ENCODE measurements at places on chromosomes 7 and 10.

DNA sequence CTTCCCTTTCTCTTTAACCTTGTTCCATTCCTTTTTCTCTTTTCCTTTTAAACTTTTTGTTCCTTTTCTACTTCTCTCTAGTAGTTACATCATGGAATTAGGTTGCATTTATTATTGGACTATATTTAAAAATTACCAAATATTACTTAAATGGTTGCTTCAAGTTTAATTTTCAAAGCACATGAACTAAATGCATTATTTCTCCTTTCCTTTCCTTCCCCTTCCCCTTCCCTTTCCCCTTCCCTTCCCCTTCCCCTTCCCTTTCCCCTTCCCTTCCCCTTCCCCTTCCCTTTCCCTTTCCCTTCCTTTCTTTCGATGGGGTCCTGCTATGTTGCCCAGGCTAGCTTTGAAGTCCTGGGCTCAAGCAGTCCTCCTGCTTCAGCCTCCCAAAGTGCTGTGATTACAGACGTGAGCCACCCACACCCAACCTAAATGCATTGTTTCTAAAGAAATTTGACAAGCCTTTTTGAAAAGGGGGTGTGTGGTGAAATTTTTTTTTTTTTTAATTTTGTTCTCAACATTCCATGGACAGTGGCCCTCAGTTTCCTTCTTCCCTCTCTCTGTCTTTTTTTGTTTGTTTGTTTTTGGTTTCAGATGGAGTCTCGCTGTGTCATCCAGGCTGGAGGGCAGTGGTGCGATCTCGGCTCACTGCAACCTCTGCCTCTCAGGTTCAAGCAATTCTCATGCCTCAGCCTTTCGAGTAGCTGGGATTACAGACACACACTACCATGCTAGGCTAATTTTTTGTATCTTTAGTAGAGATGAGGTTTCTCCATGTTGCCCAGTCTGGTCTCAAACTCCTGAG lies 31.2 kb downstream of the TMEM60 start:
- H3K4me1 ChIP-seq: no peaks in the 10 kb centered on the region
- peaks cover 39% of the 10 kb centered on the region for H3K36me3 ChIP-seq
- no peak for DNase-seq
- no peaks in the 10 kb centered on the region for H3K27me3 ChIP-seq
- no peak overlapping the region for H3K27ac ChIP-seq
- no peak overlapping the region for H3K4me3 ChIP-seq

DNA sequence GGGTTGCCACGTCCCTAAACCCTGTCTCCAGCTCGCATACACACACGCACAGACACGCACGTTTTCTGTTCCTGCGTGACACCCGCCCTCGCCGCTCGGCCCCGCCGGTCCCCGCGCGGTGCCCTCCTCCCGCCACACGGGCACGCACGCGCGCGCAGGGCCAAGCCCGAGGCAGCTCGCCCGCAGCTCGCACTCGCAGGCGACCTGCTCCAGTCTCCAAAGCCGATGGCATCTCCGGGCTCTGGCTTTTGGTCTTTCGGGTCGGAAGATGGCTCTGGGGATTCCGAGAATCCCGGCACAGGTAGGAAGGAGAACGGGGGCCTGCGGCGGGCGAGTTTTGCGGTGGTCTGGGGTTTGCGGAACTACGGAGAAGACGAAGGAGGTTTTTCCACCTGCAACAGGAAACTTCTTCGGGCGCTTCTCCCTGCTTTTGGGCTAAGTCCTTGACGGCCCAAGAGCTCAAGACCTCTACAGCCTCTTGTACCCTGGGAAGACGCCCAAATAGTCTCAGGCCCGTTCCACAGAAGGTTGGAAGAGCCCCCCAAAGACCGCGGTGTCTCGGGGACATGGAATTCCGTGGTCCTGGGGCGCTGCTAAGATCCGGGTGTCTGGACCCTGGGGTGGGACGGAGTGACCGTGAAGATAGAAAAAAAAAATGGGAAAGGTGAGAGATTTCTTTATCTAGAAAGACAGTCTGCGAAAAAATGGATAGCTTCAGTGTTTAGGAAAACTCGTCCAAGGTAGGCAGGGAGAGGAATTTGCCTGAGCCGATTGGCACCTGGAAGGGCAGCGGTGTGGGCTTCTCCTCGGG lies at the start of gene GAD2:
Gene GAD2, plus strand, starts transcription at position 190 of the 811 bp plus-strand sequence. Its CDS starts 36 bp downstream, at position 226.
- H3K27ac ChIP-seq: no peak within 1 kb of the TSS
- H3K27me3 ChIP-seq: peaks cover 47% of the 10 kb centered on the region
- no peak within 1 kb of the TSS for H3K4me3 ChIP-seq

- no peak overlapping the region for H3K27ac ChIP-seq
- no peaks in the 10 kb centered on the region for H3K4me1 ChIP-seq
- H3K36me3 ChIP-seq: no peaks in the 10 kb centered on the region
- no peak for DNase-seq
- H3K4me3 ChIP-seq: no peak overlapping the region
Observed at GRCh38 chr7:14377646-14378266, 388.3 kb upstream of the ETV1 start.

- no peak overlapping the region for H3K27ac ChIP-seq
- peaks cover 9% of the 10 kb centered on the region for H3K4me1 ChIP-seq
- no peak for DNase-seq
- peaks cover 7% of the 10 kb centered on the region for H3K27me3 ChIP-seq
Observed at GRCh38 chr10:89165923-89166322, 41.2 kb downstream of the CH25H start.

- H3K27me3 ChIP-seq: no peaks in the 10 kb centered on the region
- no peak overlapping the region for H3K27ac ChIP-seq
- H3K36me3 ChIP-seq: no peaks in the 10 kb centered on the region
- H3K4me1 ChIP-seq: peaks cover 27% of the 10 kb centered on the region
- H3K4me3 ChIP-seq: no peak overlapping the region
Observed at GRCh38 chr10:86953747-86954680, 3.4 kb downstream of the MMRN2 start.

GRCh38 chr10:125169915-125170314 lies 9.6 kb upstream of the CTBP2 start:
- DNase-seq: no peak
- no peaks in the 10 kb centered on the region for H3K36me3 ChIP-seq
- peaks cover 2% of the 10 kb centered on the region for H3K27me3 ChIP-seq
- no peaks in the 10 kb centered on the region for H3K4me1 ChIP-seq

GRCh38 chr7:143360788-143361551 lies 1.5 kb downstream of the FAM131B start:
- no peak overlapping the region for H3K4me3 ChIP-seq
- no peaks in the 10 kb centered on the region for H3K36me3 ChIP-seq
- H3K4me1 ChIP-seq: peaks cover 19% of the 10 kb centered on the region
- peaks cover 23% of the 10 kb centered on the region for H3K27me3 ChIP-seq
- no peak for DNase-seq

DNA sequence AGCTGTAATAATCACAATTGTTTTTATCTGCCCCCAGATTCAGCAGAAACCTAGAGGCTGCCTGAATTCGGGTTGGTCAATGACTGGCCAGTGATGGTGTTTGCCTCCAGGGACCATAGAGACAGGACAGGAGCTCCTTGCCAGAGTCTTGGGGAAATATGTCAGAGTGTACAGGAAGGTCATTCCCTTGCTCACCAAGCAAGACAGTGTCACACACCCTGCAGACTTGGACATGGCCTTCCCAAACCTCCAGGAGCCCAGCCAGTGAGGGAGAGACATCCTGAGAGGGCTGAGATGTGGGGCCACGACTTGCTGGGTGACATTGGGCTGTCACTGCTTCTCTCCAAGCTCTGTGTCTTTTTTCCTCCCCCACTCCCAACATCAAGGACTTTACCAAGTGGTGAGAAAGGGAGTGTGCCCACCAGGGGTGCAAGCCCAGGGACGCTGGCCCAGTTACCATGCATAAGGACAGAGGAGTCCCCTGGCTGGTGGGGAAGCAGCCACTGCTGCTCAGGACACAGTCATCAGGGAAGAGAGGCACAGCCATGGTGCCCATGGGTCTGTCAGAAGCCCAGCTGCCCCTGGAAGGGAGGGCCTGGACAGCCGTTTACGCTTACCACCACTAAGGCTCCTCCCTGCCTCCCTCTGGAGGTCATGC lies 25.3 kb upstream of the C10orf53 start:
- no peaks in the 10 kb centered on the region for H3K27me3 ChIP-seq
- no peak for DNase-seq
- no peaks in the 10 kb centered on the region for H3K4me1 ChIP-seq
- no peak overlapping the region for H3K27ac ChIP-seq
- no peaks in the 10 kb centered on the region for H3K36me3 ChIP-seq
- H3K4me3 ChIP-seq: no peak overlapping the region

- H3K4me3 ChIP-seq: no peak overlapping the region
- peaks cover 2% of the 10 kb centered on the region for H3K27me3 ChIP-seq
- H3K4me1 ChIP-seq: no peaks in the 10 kb centered on the region
- no peak for DNase-seq
- no peaks in the 10 kb centered on the region for H3K36me3 ChIP-seq
Observed at GRCh38 chr7:28484606-28484935, 72.3 kb downstream of the CREB5 start.

GRCh38 chr10:341081-341740 lies 206.0 kb downstream of the ZMYND11 start:
- H3K4me3 ChIP-seq: no peak overlapping the region
- DNase-seq: no peak
- H3K36me3 ChIP-seq: no peaks in the 10 kb centered on the region
- no peaks in the 10 kb centered on the region for H3K4me1 ChIP-seq
- H3K27me3 ChIP-seq: no peaks in the 10 kb centered on the region
- H3K27ac ChIP-seq: no peak overlapping the region

DNA sequence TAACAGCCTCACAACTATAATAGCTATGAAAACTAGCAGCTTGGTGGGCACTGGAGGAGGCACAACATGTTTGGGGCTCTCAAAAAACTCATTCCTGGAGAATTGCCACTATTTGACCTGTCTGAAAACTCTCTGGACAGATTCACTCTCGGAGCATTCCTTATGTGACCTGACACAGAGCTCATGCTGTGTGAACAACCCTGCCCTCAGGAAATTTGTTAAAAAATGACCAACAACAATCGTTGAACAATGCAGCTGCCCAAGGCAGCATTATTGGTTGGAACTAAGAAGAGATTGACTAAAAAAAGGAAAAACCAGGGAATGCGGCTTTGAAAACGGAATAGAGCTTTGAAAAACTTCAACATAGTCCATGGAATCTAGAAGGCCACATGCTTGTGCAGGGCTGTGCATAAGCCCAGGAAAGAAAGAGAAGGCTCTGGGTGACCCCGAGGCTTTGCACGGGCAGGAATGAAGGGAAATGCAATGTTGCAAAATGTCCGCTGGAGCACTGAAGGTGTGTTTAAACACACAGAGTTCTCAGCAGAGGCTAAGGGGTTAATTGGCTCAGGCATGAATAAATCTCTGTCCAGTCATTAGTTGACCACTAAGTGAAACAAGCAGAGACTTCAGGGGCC lies 52.8 kb downstream of the NAMPT start:
- no peak overlapping the region for H3K4me3 ChIP-seq
- H3K36me3 ChIP-seq: no peaks in the 10 kb centered on the region
- peaks cover 13% of the 10 kb centered on the region for H3K27me3 ChIP-seq
- H3K4me1 ChIP-seq: no peaks in the 10 kb centered on the region

GRCh38 chr10:90321132-90321816 lies 536.6 kb downstream of the HTR7 start:
- no peak overlapping the region for H3K4me3 ChIP-seq
- no peaks in the 10 kb centered on the region for H3K36me3 ChIP-seq
- DNase-seq: no peak
- H3K27me3 ChIP-seq: no peaks in the 10 kb centered on the region
- H3K4me1 ChIP-seq: no peaks in the 10 kb centered on the region
- no peak overlapping the region for H3K27ac ChIP-seq

GRCh38 chr7:134755422-134756022 lies 23.9 kb upstream of the CALD1 start:
- no peaks in the 10 kb centered on the region for H3K36me3 ChIP-seq
- no peaks in the 10 kb centered on the region for H3K27me3 ChIP-seq
- no peak for DNase-seq
- H3K4me1 ChIP-seq: no peaks in the 10 kb centered on the region
- no peak overlapping the region for H3K27ac ChIP-seq

DNA sequence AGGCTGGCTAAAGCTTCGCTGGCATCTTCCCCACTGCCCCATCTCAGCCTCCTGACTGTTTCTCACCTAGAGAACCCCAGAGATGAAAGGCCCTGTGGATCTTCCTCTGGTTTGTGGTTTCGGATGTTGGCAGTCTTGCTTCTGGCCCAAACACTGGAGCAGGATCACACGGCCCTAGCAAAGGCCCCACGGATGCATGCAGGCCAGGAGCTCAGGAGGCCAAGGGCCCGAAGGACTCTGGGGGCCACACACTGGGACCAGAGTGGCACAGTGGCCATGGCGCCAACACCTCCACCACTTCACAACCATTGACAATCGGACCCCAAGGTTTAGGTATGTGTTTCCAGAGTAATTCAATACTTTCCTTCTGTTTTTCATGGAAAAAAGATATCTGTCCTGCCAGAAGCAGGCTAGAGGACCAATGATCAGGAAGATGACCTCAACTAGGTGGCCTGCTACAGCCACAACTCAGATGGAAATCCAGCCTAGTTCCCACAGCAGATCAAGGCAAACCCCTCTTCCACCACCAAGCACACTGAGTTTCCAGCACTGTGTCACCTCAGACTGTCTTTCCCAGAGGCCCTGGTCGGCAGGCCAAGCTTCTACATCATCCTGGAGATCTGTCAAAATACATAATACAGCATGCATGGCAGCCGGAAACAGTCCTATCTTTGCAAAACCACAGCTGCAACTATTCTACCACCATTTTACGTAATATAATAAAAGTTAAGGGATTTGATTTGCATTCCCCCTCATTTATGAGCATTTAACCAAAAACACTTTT lies 53.0 kb downstream of the CTBP2 start:
- no peaks in the 10 kb centered on the region for H3K4me1 ChIP-seq
- no peaks in the 10 kb centered on the region for H3K27me3 ChIP-seq
- H3K4me3 ChIP-seq: no peak overlapping the region

GRCh38 chr7:155460926-155461613 lies 3.1 kb downstream of the EN2 start:
- no peak overlapping the region for H3K4me3 ChIP-seq
- H3K27ac ChIP-seq: no peak overlapping the region
- H3K4me1 ChIP-seq: peaks cover 22% of the 10 kb centered on the region

- no peak overlapping the region for H3K4me3 ChIP-seq
- H3K27me3 ChIP-seq: no peaks in the 10 kb centered on the region
- H3K36me3 ChIP-seq: peaks cover 78% of the 10 kb centered on the region
- no peaks in the 10 kb centered on the region for H3K4me1 ChIP-seq
Observed at GRCh38 chr10:809671-810350, 120.3 kb upstream of the DIP2C start.

DNA sequence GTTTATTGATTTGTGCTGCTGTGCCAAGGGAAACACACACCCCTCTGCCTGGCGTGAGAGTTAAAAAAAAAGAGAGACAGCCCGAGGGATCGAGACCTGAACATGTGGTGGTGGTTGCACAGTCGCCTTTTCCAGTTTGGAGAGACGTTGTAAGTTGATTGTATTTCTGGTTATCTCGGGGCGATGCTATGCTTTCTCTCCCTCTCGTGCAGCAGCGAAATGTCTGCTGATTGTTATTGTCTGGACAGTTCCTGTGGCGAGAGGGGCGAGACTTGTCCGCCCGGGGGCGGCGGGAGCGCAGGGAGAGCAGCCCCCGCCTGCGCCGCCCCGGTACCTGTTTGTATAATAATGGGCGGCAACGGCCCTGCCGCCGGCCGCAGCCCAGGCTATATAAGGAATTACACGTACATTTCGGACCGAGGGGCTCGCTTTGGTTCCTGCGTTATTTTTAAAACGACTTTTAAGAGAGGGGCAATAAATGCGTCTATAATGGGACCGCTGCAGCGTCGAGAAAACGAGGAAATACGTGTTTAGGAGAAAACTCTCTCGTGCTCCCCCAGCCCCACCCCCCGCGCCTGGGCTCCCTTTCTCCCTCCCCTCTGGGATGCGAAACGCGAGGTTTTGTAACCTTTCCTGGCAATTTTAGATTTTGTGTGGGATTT lies 1.7 kb downstream of the ZEB1 start:
- peak overlapping the region; percentile 97 for H3K27ac ChIP-seq
- peak overlapping the region; percentile 94 for H3K4me3 ChIP-seq
- H3K4me1 ChIP-seq: peaks cover 47% of the 10 kb centered on the region
- no peaks in the 10 kb centered on the region for H3K36me3 ChIP-seq
- H3K27me3 ChIP-seq: no peaks in the 10 kb centered on the region

Data from CD4-positive, CD25-positive, alpha-beta regulatory T cell (primary cell).